ENCODE measurements at places on chromosomes 6 and 20.

DNA sequence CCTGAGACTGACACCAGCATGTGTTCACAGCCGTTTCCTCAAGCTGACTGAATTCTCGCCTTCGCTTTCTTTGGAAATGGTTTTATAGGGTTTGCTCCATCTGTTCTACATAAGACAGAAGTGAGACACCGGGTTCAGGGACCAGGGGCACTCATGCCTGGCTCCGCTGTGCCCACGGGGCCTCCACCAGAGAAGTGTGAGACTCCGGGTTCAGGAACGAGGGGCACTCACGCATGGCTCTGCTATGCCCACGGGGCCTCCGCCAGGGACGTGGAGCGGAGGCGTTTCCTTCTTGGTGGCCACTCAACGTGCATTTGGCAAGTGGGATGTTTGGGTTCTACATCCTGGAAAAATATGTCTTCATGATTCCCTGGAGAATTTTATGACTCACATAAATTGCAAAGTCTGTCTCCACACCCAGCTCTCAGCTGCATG, 106.6 kb downstream of the RNASET2 start:
- no peak for DNase-seq

DNA sequence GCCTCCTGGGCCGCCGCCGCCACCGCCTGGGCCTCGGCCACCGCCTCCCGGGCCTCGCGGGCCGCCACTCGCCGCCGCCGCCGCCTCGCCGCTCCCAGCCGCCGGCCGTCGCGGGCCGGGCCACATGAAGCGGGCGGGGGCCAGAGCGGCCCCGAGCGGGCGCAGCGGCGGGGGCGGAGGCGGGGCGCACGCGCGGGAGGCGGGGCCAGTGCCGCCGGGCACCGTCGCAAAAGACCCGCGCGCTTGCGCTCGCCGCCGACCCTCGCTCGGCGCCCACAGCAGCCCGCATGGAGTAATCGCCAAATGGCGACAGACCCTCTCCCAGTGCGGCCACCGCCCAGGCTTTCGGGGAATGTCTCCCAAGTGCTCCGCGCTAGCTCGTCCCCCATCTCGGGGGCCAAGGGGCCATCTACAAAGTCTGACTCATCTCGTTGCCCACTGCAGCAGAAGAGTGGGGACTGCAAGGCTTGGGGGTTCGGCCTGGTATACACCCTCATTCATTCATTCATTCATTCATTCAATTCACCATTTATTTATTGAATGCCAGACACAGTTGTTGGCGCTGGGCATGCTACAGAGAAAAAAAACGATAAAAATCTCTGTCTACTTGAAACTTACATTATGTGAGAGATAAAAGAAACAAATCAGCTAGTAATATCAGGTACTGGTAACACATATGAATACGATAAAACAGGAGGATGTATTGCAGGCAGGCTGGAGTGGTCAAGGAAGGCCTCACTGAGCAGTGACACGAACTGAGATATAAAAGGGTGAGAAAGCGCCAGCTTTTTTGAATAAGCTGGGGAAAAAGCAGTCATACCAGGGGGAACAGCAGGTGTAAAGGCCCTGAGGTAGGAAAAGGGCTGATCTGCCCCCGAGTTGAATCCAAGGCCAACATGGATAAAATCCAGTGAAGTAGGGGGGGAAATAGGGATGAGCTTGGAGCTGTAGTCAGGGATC, at the start of gene B4GALT5:
Gene B4GALT5, minus strand, starts transcription at position 126 of the 960 bp plus-strand sequence. CDS start 188 bp downstream, outside the sequence.
- DNase-seq: peak; percentile 85

GRCh38 chr6:118722829-118723813, 71.7 kb upstream of the CEP85L start:
- no peak for DNase-seq

DNA sequence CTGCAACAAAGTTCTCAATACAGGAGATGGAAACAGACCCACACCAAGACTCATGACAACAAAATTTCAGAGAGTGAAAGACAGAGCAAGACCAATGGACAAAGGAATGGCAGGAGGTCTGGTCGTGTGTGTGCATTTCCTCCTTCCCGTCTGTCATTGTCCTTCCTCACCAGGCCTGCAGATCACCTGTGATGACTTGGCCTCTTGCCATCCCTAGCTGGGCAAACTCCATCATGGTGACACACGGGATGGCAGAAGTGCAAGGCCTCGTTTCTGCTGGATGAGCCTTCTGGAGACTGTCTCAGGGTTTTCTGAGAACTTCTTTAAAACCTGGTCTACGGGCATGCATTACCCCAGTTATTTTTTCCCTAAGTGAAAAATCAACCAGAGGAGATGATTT, 49.2 kb downstream of the RPP21 start:
- DNase-seq: no peak

GRCh38 chr6:100363651-100364050, 101.1 kb downstream of the SIM1 start:
- no peak for DNase-seq

DNA sequence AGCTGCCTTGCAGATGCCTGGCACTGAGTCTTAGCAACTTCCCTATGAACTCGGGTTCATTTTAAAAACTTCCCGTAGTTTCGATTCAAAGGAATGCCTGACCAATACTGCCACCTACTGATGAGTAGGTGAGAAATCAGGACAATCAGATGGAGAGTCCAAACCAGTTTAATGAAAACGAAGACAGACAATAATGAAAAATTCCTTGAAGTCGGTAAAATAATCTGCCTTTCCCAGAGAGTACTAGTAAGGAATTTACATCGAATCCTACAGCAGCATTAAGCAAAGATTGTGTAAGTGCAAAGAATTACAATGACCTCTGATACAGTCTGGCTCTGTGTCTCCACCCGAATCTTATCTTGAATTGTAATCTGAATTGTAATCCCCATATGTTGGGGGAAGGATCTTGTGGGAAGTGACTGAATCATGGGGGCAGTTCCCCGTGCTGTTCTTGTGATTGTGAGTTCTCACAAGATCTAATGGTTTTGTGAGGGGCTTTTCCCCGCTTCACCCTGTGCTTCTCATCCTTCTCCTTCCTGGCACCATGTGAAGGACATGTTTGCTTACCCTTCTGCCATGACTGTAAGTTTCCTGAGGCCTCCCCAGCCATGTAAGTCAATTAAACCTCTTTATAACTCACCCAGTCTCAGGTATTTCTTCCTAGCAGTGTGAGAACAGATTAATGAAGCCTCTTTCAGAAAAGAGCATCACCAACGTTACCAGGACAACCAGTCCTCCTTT, 134.4 kb downstream of the ARHGAP18 start:
- DNase-seq: no peak

- DNase-seq: no peak
Observed at GRCh38 chr6:54935739-54936138, 89.2 kb downstream of the FAM83B start.

DNA sequence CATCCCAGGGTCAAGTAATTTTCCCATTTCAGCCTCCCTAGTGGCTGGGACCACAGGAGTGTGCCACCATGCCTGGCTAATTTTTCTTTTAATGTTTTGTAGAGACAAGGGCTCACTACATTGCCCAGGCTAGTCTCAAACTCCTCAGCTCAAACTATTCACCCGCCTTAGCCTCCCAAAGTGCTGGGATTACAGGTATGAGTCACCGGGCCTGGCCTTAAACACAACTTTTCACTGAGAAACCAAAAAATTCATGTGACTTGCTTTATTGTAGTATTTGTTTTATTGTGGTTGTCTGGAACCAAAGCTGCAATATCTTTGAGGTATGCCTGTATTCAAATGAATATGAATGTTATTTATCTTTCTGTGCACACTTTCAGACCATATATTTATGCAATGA, 72.2 kb downstream of the RWDD2A start:
- DNase-seq: no peak

GRCh38 chr6:122730775-122731386, 48.6 kb upstream of the FABP7 start:
- DNase-seq: no peak

- DNase-seq: no peak
Observed at GRCh38 chr6:152356662-152357061, 280.5 kb downstream of the SYNE1 start.

DNA sequence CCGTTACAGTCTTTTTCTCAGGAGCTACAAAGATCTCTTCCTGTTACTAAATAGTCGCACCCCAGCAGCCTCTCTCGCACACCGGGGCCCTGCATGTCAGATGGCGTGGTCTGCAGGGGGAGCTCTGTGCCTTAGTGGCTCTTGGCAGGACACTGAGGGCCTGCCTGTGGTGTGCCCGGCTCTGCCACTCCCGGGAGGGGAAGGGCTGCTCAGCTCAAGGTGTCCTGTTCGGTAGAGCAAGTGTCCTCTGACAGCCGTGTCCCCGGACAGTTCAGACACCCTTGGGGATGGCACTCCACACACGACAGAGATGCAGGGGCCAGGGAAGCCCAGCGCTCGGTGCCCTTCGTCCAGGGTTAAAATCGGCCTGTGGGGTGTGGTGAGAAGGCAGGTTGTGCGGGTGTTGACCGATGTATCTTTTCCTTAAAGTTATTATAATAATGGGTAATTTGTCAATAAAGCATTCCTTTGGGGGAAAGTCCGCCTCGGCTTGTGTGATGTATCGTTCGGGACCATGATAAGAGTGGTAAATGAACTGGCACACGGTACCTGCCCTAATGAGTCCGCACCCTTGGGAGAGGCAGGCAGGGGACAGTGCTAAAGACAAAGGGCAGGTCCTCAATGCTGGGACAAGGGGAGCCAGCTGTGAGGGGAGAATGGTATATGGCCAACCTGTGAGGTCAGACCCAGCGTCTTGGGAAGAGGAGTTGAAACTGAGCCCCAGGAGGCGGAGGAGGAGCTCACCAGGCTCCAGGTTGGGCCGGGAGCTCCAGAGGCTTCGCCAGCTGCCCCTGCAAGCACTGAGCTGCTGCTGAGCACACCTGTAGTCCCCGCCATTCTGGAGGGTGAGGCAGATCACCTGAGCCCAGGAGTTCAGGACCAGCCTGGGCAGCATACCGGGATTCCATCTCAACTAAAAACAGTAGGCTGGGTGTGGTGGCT, 3.6 kb upstream of the DNAJC5 start:
- DNase-seq: no peak

DNA sequence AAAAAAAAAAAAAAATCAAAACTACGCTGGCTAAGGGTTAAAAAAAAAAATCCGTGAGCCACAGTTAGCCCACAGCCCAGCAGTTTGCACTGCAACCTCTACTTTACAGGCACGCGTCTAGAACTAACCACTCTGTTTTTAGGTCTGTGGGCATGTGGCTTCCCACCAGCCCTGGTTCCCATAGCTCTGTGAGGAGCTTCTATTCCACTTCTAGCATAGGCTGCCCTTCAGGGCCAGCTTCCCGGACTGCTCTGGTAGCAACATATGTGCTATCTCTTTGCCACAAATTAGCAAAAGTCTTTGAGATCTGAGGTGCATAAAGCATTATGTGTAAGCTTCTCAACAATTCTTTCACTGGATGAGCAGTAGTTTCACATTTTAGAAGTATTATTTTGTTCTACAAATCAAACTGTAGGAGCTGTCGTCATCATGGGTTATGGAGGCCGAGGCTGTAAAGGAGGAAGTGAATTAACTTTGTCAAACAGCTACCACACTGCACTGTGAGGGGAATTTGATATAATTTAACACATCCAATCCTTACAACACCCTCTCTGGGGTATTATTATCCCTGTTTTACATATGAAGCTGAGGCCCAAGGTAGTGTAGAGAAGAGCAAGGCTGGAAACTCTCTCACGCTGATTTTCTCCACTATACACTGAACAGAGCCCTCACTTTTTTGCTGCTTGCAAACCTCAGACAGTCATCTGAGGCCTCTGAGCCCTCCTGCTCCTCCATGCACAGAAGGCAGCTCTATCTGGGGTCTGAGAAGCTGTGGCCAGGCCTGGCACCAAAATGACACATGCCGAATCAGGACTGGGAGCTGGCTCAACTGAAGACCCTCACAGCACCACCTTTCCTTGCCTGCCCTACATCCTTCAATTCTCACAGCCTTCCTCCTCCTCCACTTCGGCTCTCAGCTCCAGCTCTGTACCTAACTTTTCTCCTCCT, 35.4 kb downstream of the MAN1A1 start:
- no peak for DNase-seq

DNA sequence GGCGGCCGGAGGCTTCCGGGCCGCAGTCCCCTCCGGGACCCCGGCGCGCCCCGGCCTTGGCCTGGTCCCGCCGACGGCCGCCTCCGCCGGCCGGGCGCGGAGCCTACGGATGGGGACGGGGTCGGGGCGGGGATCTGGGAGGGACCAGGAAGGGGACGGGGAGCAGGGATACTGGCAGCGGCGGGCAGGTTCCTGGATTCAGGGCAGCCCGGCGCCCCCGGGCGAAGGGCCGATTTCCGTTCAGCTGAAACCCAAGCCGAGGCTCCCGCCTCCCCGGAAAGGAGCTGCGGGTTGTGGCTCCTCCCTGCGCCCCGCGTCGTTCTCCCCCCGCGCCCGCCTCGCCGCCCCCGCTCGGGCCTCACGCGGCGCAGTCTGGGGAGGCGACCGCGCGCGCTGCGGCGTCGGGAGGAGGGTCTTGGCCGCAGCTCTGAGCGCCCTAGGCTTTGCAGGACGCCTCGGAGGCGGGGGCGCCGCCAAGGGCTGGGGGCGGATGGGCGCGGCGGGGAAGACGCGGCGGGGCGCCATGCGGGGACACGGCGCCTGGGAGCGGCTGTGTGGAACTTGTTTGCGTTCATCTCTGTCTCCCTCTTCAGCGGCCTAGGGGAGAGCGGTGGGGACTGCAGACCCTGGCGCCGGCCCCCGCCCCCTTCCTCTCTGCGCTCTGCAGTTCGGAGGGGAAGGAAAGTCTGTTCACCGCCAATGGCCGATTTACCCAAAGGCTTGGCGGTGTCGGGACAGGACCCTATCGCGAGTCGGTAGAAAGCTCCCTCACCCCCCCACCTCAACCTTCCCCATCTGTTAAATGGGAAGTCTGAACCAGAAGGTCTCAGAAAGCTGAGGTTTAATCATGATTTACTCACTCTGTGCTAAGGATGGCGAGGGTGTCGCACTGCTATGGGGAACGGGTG, 22.7 kb upstream of the TMEM181 start:
- no peak for DNase-seq

DNA sequence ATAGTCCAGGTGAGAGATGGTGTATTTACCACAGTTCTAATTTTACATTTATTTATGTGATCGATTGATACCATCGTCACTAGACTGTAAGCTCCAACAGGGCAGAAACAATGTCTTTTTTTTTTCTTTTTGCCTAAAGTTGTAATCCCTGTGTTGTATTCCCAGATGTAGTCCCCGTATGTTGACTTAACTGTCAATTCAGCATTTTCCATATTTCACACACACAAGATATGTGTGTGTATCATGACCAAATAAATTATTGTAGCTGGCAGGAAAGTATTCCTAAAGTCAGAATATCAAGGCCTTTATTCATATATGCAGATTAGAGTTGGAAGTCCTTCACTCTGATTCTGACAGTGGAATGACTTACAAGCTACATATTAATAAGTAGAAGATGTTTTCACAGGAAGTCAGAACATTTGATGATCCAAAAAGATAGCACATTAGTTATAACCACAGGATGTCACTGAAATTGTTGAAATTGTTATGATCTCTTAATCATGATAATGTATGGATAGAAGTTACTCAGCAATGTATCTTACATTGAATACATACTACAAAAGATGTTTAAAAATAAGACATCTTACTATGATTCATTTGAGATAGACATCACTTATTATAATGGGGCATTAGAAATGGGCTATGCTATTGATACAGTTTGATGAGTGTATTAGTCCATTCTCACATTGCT, 10.6 kb downstream of the RNF182 start:
- DNase-seq: no peak

Measured in C1 segment of cervical spinal cord (tissue), 14 donors.